WTC11 (cell line): ENCODE measurements at places on chromosomes 12 and 14. TPM values are rescaled to one million over a fixed set of nuclear protein-coding genes. Genes with fewer than 3 reads are reported as not detected.
A peak's percentile ranks its signal among the peaks of the same experiment; 100 is the strongest.

GRCh38 chr14:61765225-61765943 is 3.2 kb downstream of the SNAPC1 start:
- DNase-seq, result no peak
- H3K27ac ChIP-seq, result peak overlapping the region; percentile 71
- H3K4me3 ChIP-seq, result peak overlapping the region; percentile 99

DNA sequence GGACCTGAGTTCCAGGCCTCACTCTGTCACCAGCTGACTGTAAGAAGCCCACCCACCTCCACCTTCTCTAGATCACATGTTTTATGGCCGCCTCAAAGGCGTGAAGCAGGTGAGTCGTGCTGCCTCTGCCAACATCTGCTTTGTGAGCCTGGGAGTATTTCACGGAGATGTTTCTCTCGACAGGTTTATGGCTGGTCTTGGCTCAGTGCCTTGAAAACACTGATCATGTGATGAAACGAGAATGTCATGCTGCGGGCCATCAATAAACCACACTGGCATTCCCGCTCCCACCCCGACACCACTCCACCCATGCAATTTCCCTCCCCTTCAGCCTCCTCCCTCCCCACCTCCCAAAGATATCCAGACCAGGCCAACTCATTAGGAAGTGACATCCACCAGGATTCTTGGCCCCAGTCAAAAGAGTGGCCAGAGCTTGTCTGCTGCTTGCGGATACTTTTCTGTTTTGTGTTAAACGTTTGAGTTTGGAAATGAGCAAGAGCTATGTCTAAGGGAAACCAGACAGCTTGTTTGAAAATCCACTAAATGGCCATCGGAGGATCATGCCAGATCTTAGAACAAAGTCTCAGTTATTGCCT is 53.8 kb upstream of the NTF3 start:
- no peaks in the 10 kb centered on the region for H3K36me3 ChIP-seq
- no peak overlapping the region for H3K27ac ChIP-seq
- H3K4me3 ChIP-seq, result no peak overlapping the region
- H3K27me3 ChIP-seq, result no peaks in the 10 kb centered on the region; the same call in 1 of the 2 replicates

- H3K4me3 ChIP-seq, result no peak overlapping the region
- no peak for DNase-seq
- H3K36me3 ChIP-seq, result peaks cover 58% of the 10 kb centered on the region
- no peaks in the 10 kb centered on the region for H3K4me1 ChIP-seq
- peaks cover 18% of the 10 kb centered on the region for H3K27me3 ChIP-seq
Measured at GRCh38 chr14:105850853-105851581, 324.6 kb downstream of the TMEM121 start.

DNA sequence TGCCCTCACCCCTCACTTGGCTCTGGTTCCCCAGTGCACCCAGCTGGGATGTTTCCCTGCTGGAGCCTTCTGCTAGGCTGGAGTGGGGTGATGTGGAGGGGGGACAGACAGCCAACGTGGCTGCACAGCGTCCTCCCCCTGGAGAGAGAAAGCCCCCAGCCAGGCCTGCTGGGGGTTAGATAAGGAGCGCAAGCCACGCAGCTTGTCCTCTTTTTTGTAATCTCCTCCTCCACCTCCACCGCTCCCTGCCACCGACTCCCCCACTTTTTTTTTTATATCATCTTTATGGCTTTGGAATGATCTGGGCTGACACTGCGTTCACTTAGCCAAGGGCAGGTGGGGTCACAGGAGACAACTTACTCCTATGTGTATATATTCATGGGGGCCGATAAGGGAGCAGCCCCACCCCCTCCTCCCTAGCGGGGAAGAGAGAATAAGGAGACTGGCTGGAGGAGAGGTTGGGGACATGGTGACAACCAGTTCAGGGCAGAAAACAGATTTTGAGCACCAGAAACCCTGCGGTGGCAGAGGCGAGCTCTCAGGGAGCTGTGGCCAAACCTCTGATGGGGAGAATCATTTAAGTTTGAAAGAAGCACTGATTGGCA is 169.9 kb upstream of the LHX5 start:
- H3K27ac ChIP-seq, result 0 out of 2 replicates have a peak overlapping the region, but pooled peaks have one; percentile 24
- DNase-seq, result no peak
- H3K4me3 ChIP-seq, result no peak overlapping the region
- H3K36me3 ChIP-seq, result no peaks in the 10 kb centered on the region
- H3K4me1 ChIP-seq, result peaks cover 36% of the 10 kb centered on the region
- H3K27me3 ChIP-seq, result peaks cover 14% of the 10 kb centered on the region

MIPOL1 gene
- total RNA-seq, result 12.0 to 13.1 TPM (median 12.3 TPM) in 3 replicates

GRCh38 chr14:78836777-78837176 is 666.6 kb downstream of the NRXN3 start:
- no peaks in the 10 kb centered on the region for H3K36me3 ChIP-seq
- H3K4me1 ChIP-seq, result peaks cover 18% of the 10 kb centered on the region
- no peak overlapping the region for H3K27ac ChIP-seq
- H3K27me3 ChIP-seq, result no peaks in the 10 kb centered on the region
- peak; percentile 78 for DNase-seq
- no peak overlapping the region for H3K4me3 ChIP-seq

GRCh38 chr14:50560931-50561285 is 963 bp downstream of the ATL1 start:
- H3K36me3 ChIP-seq, result no peaks in the 10 kb centered on the region
- DNase-seq, result peak; percentile 40
- peaks cover 13% of the 10 kb centered on the region for H3K4me1 ChIP-seq
- peaks cover 46% of the 10 kb centered on the region for H3K27me3 ChIP-seq
- peak overlapping the region; percentile 86 for H3K4me3 ChIP-seq
- H3K27ac ChIP-seq, result no peak overlapping the region

KLRD1 gene
- 0.16 to 0.71 TPM (median 0.55 TPM) in 3 replicates for total RNA-seq

SLCO1B1 gene
- total RNA-seq, result 0.25 to 0.52 TPM (median 0.37 TPM) in 3 replicates

KRT75 gene
- not detected in 3 replicates for total RNA-seq

- H3K27ac ChIP-seq, result no peak overlapping the region
- H3K36me3 ChIP-seq, result no peaks in the 10 kb centered on the region
- no peak for DNase-seq
- no peaks in the 10 kb centered on the region for H3K27me3 ChIP-seq
Measured at GRCh38 chr12:27896419-27896990, 76.0 kb downstream of the PTHLH start.

- H3K27ac ChIP-seq, result no peak overlapping the region
- no peaks in the 10 kb centered on the region for H3K4me1 ChIP-seq
- peaks cover 9% of the 10 kb centered on the region for H3K27me3 ChIP-seq
- H3K4me3 ChIP-seq, result no peak overlapping the region
- DNase-seq, result no peak
Measured at GRCh38 chr12:128459067-128459466, 192.1 kb downstream of the TMEM132C start.

PSME2 gene
- 103 to 112 TPM (median 103 TPM) in 3 replicates for total RNA-seq

DNA sequence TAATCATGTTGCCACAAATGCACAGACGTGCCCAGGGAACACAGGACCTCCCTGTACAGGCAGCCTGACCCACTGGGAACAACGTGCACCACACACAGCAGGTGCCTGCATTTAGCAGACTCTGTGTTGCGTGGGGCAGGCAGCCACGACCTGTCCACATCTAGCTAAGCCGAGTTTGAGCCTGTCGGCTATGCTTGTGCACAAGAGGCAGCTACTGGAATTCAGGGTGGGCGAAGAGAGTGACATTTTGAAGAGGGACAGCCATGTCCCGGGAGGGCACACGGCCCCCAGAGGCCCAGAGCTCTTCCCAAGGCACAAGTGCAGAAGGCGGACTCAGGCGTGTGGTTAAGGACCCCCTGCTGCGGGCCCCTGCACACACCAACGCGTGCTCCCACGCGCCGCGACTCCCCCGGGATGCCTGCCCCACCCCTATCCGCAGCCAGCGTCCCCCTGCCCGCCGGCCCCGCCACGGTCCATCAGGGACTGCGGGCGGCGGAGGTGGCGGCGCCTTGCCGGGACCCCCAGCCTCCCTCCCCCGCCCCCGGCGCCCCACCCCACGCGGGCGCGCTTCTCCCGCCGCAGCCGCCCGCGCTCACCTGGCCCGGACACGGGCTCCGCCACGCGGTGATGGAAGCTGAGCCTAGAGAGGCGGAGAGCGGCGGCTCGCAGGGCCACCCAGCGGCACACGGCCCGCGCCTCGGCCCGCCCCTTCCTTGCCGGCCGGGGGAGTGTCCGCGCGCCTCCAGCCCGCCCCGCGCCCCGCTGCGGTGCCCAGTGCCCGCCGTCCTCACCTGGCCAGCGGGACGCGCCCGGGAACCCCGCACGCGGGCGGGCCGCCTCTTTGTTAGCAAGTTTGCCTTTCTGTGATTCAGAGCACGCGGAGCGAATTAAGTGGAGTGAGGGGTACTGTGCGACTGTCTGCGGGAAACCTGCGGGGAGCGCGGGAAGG is 125.3 kb upstream of the PRMT8 start:
- H3K27me3 ChIP-seq, result peaks cover 14% of the 10 kb centered on the region
- peak; percentile 52 for DNase-seq
- H3K4me3 ChIP-seq, result peak overlapping the region; percentile 78
- H3K36me3 ChIP-seq, result no peaks in the 10 kb centered on the region

PPP2R3C gene
- 31.2 to 33.8 TPM (median 31.6 TPM) in 3 replicates for total RNA-seq

TMEM63C gene
- 3.6 to 8.8 TPM (median 6.0 TPM) in 3 replicates for total RNA-seq
